ENCODE measurements at places on chromosomes 2 and 18.
A peak's percentile ranks its signal among the peaks of the same experiment; 100 is the strongest.

DNA sequence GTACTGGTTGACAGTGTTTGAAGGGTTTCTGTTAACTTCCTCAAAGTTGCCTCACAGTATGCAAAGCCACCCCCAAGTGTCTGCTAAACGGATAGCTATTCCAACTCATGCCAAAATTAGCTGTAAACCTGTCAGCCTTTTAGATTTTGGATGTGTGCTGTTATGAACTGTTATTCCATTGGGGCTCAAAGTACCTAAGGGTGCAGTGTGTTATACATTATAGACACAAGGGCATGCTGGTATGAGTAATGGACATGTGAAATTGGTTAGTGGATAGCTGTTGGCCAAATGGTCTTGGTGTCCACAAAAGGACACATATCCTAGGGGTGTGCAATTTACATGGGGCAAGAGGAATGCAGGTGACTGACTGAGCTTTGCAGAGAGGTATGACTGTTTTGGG is 33.7 kb upstream of the CCBE1 start:
- no peak for DNase-seq

GRCh38 chr2:240412211-240412861 is 23.1 kb upstream of the GPC1 start:
- DNase-seq = no peak

DNA sequence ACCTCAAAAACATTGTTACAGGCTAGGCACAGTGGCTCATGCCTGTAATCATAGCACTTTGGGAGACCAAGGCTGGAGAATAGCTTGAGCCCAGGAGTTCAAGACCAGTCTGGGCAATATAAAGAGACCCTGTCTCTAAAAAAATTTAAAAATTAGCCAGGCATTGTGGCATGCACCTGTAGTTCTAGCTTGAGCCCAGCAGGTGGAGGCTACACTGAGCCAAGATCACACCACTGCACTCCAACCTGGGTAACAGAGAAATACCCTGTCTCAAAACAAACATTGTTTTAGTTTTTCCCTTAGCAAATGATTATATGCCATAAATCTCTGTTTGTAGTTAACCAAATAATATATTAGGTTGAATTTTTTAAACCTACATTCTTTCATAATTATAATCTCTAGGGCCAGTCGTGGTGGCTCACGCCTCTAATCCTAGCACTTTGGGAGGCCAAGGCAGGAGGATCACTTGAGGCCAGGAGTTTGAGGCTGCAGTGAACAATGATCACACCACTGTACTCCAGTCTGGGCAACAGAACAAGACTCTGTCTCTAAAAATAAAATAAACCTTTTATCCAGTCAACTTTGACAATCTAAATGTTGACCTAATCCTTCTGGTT is 13.3 kb upstream of the CYP20A1 start:
- peak; percentile 5 for DNase-seq

DNA sequence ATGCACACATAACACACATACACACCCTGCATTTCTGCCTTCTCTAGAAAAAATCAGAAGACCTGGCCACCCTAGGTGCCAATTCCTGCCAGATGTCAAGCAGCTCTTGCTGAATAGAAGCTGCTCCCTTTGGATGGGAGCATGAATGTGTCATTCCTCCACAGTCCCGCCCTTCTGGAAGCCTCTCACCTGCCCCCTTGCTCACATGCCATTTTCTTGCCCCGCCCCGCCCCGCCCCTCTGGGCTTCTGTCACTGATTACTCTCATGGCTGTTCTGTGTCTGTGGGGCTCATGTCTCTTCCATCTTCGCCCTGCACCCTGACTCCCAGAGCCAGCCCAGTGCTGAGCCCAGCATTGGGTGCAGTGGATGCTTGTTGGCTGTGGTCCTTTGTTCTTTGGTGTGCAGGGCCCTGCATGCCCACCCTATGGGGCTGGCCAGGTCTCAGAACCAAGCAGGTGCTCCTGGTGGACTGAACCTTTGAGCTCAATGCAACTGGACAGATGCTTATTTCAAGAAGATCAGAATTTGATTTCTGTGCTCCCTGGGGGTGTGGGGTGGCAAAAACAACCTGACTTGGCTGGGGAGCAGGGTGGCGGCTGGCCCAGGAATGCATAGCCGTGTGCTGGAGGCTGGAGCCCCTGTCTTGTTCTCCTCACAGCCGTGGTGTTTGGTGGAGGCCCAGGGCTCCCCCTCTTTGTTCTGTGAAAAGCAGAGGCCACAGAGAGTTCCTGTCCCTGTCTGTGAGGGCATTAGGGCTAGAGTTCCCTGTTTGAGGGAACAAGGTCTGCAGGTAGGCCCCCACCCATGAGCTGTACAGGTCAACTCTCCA is 140.6 kb upstream of the GLI2 start:
- DNase-seq = no peak

DNA sequence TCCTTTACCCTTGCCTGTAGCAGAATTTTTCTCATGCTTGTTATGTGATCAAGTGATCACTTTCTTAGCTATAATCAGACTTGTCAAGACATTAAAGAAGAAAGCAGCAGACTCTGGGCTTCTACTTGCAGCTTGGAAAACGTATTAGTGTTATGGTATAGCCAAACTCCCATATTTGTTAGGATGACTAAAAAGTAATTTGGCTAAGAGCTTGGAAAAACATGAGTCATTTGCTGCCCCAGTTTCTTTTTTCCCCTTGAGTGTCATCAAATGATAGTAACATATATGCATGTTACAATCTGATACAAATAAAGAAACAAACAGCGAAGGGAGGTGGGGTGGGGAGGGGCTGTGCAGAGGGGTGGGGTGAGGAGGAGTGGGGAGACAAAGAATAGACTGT is 155.5 kb downstream of the IKZF2 start:
- DNase-seq = no peak

GRCh38 chr2:200786826-200787225 is 24.9 kb upstream of the BZW1 start:
- DNase-seq = no peak

All from DMS 273 treated with DMSO at 0.1 percent for 48 hours (cell line).